Astrocyte of the hippocampus (primary cell): ENCODE measurements at places on chromosomes 11 and 22.

DNA sequence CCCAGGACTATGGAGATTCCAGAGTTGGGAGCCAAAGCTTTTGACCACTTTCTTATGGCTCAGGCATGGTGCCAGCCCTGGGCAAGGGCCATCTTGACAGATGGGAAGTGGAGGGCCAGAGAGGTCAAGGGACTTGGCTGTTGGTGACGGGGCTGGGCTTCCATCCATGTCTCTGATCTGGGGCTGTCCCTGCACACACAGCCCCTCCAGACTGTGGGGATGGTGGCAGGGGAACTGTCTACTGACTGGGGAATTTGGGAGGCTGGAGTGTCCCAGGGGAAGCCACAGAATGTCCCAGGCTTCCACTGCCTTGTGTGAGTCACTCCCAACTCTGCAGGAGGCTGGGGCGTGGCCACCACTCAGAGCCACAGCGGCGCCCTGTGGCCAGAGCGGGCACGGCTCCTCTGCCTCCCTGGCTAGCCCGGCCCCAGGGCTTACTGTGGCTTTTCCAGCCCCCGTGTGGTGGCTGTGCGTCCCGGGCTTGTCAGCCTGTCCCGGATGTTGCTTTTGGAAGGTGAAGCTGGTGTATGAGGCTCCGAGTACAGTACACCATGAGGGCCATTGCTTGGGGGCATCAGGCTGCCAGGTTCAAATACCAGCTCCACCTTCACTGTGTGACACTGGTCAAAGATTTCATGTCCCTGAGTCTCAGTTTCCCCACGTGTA lies 19.6 kb downstream of the C22orf23 start:
- peak; percentile 98 for DNase-seq

DNA sequence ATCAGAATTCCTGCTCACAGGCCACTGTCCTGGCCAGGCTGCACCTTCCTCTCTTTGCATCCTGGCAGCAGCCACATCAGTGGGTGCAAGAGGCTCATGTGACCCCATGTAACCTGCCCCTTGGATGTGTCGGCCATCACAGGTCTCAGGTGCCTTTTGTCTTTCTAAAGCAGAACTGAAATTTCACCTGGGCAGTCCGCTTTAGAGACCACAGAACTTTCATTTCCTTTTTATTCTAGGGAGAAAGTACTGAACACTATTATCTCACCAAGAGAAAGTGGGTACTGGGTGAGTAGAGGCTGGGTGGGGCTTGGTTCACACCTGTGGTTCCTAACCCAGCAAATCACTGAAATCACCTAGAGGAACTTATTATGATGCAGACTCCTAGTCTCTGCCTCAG lies 51.7 kb upstream of the NUP160 start:
- no peak for DNase-seq

GRCh38 chr11:9095421-9095820 lies 4.0 kb upstream of the SCUBE2 start:
- no peak for DNase-seq

DNA sequence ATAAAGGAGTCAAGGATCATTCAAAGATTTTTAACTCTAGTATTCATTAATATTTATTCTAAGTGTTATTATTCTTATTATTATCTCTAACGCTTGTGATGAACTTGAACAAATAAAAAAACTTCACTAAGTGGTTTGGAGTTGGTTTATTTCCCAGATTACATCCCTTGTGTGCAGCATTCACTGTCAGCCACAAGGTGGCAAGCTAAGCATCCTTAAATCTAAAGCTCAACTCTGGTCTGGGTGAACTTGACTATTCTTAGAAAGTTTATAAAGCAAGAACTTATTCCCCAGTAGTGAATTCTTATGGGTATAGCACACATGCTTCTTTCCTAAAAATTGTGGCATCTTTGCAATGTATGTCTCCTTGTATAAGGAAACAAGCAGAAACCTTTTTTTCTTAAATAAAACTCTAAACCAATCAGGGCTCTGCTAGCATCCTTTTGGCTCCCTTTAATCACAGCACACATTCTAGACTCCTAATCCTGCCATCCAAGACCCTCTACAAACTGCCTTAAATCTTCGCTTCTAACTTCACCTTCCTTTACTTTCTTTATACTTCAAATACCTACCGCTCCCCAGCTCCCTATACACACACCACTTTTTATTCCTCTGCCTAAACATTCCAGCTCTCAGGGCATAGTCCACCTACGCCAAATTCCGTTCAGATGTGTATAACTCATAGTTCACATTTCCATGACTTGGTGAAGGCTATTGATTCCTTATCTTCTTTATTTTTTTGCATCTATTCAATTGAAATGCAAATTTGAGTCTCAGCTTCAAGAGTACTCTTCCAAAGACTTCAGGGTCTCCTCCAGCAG lies 1068.8 kb downstream of the DLG2 start:
- DNase-seq = peak; percentile 73

- DNase-seq = no peak
These were observed 412.3 kb downstream of the BRD1 start for GRCh38 chr22:49415151-49415951.

DNA sequence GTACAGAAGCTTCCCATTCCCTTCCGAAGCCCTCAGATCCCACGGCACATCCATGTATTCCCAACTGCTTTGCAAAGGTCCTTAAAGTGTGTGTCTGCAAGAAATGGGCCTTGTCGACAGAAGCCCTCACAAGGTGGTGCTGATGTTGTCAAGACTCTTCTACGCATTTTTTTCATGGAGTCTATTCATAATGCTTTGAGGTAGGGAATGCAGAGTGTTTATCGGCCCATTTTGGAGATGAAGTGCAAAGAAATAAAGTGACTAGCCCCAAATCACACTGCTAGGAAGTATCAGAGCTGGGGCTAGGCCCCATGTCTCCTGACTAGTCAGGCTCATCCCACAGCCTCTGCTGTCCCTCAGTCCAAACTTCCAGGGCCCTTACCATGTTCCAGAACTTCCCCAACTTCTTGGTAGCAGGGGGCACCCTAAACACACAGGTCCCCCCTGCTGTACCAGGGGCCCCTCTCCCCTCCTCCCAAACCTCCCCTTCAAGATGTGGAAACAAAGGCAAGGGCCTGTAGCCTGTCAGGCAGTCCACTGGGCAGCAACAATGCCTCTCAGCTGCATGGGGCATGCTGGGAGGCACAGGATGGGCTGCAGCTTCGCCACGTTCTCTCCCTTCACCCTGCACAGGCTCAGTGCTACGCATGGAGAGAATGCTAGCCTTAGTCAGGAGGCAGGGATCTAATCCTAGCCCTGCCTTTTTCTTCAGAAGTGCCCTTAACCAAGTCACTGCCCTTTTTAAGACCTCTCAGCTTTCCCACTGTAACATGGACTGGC lies 7.8 kb downstream of the IL18BP start:
- DNase-seq = no peak

DNA sequence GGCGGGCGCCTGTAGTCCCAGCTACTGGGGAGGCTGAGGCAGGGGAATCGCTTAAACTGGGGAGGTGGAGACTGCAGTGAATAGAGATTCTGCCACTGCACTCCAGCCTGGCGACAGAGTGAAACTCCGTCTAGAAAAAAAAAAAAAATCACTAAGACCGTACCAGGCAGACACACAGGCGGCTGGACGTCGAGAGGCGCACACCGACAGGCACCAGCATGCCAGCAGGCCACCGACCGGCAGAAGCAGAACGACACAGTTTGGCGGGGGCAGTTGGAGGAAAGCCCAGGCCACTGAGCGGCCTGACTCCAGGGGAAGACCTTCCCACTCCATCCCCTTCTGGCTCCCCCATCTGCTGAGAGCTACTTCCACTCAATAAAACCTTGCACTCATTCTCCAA lies 17.5 kb downstream of the OR10D3 start:
- DNase-seq = no peak

GRCh38 chr11:3077189-3077836 lies 20.1 kb upstream of the CARS1 start:
- no peak for DNase-seq

GRCh38 chr11:69295079-69295994 lies 1.4 kb downstream of the MYEOV start:
- DNase-seq = no peak

- DNase-seq = no peak
These were observed 96.4 kb downstream of the CACNA1I start for GRCh38 chr22:39666926-39667325.

GRCh38 chr22:23219317-23219716 lies 39.0 kb downstream of the BCR start:
- no peak for DNase-seq

DNA sequence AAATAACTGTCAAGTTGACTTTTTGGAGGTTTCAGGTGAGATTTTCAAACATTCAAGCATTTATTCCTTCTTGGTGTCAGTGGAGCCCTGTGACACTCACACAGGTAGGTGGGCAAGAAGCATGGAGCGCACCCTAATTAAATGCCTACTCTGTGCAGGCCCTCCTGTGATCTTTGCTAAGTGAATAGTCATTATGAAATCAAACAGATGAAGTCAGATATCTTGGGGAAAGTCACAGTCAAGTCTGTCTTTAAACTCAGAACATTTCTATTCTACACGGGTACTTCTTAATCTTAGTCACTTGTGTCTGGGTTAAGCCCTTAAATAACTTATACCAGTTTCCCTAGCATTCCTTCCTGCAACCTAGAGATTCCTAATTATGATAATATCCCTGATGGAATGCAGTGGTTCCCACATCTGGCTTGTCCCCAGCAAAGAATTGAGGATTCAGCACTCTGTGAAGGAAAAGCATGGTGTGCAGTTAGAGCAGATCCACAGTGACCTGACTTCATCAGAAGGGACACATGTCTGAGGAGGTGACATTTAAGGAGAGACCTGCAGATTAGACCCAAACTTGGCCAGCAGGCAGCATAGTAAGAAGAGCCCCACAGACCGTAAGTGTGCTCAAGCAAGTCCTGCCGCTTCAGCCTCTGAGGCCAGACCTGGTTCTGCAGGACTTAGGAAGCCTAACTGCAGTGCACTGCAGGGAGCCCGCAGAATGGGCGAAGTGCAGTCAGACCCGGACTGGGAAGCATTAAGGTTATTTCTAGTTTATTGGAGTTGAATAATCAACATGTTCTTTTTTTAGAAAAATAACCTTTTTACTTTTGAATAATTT lies 85.3 kb upstream of the GAL start:
- DNase-seq = peak; percentile 52

- DNase-seq = no peak
These were observed 120.5 kb downstream of the ZNF280B start for GRCh38 chr22:22388090-22388489.
